Lower leg skin (tissue), 4 donors: ENCODE measurements at places on chromosomes 7 and 10. TPM values are rescaled to one million over a fixed set of nuclear protein-coding genes. Genes with fewer than 3 reads are reported as not detected.

- DNase-seq = no peak
Observed at GRCh38 chr7:38632411-38632810, 1.2 kb upstream of the AMPH start.

DNA sequence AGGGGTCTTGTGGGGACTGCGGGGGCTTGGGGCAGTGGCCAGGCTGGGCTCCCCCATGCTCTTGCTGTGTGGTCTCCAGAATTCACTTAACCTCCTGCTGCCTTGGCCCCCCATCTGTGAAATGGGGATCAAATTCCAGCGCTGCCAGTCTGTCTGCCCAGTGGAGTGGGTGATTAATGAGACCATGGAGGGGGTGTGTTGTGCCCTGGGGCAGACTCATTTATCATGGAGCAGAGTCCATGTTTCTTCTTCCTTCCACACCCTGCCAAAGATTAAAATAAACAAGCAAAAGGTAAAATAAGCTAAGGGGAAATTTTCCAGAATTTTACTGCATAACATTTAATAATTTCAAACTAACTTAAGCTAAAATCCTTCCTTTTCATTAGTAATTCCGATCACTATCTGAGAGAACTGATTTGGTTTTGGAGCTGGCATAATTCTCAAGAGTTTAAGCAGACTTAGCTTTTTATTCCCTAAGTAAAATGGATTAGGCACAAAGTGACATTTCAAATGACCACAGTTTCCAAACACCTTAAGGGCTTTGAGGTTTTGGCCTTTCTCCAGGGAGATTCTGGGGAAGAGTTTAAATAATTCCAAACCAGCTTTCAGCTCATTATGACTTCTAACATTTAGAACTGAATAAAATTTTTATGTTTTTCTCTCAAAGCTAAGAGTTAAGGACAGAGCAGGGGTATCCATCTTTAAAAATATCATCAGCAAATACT, 211.9 kb downstream of the CXCL12 start:
- DNase-seq = no peak

DNA sequence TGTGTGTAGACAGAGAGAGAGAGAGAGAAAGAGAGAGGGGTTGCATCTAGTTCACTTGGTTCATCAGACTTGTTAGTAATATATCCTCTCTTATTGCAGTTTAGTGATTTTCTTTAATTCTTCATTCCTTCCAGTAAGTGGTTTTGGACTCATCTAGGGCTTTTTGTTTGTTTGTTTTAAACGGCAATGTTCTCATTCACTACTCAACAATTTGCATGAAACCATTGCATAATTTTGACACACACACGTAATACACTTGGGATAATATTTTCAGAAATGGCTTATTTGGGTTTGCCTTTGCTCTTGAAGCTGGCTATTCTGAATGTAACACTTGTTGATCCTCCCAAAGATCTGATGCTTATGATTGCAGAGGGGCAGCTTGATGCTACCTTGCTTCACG, 16.4 kb upstream of the ZNF32 start:
- DNase-seq = no peak

GRCh38 chr10:95755511-95756004, 405 bp upstream of the ENTPD1 start:
- no peak for DNase-seq

- no peak for DNase-seq
Observed at GRCh38 chr10:16854623-16855022, 37.4 kb upstream of the RSU1 start.

DNA sequence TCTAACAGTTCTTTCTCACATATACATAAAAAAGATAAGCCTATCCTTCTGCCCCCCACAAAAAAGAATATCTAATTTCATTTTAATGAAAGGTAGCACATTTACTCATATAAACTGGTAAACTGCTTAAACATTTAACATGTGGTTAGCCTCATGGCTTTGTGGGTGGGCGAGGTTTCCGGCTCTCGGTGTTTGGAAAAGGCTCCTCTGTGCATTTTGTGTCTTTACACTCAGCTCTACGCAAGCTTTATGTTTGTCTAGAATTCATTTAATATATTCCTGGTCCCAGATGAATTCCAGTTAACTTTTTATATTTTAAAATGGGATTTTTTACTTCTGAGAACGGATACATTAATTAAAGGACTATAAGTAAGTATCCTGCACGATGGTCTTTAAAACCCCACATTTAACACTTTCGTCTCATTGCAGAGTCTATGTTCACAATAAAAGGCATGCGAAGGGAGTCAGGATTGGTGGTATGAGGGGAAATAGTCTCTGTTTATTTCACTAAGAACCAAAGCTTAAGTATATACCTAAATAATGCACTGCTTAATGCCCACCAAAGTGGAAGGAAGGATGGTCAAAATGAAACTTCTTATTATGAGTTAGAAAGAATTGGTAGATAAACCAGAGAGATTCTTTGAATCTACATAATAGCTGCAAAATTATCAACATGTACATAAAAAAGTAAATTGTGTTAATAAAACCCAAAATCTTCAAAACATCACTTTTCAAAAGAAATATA, 197.2 kb downstream of the CRPPA start:
- DNase-seq = no peak

GRCh38 chr10:79372871-79373270, 25.6 kb downstream of the PPIF start:
- peak; percentile 49 for DNase-seq

DNA sequence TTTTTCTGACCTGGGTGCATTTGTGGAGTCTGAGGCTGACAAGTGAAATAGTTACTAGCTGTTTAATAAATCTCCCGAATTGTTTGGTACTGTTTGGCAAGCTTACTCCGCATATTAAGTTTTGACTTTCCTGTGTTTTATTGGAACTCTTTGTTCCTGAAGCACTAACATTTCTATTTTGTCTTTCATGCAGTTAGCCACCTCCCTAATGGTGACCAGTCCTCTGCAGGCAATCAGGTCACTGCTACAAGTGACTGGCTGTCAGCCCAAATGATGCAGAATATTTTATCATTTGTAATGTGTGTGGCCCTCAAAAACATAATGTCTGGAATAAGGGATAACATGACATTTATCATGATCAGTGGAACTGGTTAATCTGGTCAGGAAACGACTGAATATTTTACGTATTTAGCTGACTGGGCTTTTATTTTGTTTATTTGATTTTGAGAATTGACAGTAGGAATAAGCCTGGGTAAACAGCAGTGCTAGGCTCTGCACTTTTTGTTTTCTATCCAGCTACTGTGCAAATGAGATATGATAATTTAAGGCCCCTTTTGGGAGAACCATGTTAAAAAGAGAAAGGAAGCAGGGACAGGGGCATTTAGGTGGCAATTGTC, 82.9 kb downstream of the ST7 start:
- no peak for DNase-seq

- DNase-seq = no peak
Observed at GRCh38 chr10:69652857-69653199, 22.8 kb downstream of the FAM241B start.

The GSTO2 gene
- total RNA-seq = 23.2 TPM

The SEMA3E gene
- 1.2 TPM for total RNA-seq

The PSTK gene
- total RNA-seq = 0.84 TPM

The C10orf67 gene
- 0.91 TPM for total RNA-seq

The BEND7 gene
- total RNA-seq = 8.1 TPM

The VSIR gene
- 17.2 TPM for total RNA-seq
